NCI-H2081 treated with DMSO at 0.1 percent for 48 hours (cell line): ENCODE measurements at places on chromosomes 5 and 9.

DNA sequence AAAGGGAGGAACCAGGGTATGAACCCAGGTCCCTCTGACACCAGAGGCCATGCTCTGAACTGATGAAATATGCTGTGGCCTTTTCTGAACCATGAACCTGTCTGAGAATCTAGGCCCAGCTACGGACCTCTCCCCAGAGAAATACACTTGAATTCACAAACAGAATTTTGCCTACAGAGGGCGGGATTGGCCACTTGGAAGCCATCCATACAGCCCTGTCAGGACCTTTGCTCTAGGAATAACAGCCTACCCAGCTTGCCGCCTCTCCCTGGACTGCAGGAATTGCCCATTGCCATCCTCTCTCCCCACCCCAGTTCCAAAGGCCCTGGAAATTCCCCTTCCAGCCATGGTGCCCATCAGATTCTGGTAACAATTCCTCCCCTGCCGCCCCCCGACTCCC lies 26.6 kb downstream of the MORN5 start:
- no peak for DNase-seq

GRCh38 chr9:96078897-96079490 lies 203.5 kb downstream of the ERCC6L2 start:
- no peak for DNase-seq

GRCh38 chr9:72540348-72540873 lies 19.0 kb downstream of the TMC1 start:
- DNase-seq: no peak

DNA sequence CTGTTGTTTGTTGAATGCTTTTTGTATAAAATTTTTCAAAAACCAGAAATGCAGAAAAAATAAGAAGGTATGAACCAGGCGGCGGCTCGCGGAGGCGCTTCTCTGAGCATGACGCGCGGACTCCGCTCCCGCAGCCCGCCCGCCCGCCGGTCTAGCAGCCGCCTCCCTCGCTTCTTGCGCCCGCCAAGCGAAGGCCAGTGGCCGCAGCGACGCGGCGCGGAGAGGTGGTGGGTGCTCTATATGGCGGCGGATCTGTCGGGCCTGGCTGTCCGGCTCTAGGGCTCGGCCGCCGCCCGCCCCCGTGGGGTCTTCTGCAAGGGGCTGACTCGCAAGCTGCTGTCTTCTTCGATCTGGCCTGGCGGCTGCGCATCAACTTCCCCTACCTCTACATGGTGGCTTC lies 93.8 kb downstream of the ANKRD18A start:
- no peak for DNase-seq

DNA sequence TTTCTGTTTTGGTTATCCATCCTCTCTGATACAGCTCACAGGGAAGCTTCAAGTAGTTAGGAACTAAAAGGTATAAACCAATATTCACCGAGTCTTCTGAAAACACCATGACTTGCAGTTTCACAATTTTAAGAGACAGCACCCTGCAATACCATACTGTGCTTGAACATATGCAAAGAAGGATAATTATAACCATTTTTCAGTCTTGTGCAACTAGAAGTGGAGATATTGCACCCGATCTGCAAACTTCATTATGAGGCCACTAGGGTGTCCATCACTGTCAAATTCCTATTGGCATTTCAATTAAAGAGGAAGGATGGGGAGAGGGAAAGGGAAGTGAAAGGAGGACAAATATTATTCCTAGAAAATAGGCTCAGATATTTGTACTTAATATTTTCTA lies 32.4 kb upstream of the CEP120 start:
- DNase-seq: no peak

DNA sequence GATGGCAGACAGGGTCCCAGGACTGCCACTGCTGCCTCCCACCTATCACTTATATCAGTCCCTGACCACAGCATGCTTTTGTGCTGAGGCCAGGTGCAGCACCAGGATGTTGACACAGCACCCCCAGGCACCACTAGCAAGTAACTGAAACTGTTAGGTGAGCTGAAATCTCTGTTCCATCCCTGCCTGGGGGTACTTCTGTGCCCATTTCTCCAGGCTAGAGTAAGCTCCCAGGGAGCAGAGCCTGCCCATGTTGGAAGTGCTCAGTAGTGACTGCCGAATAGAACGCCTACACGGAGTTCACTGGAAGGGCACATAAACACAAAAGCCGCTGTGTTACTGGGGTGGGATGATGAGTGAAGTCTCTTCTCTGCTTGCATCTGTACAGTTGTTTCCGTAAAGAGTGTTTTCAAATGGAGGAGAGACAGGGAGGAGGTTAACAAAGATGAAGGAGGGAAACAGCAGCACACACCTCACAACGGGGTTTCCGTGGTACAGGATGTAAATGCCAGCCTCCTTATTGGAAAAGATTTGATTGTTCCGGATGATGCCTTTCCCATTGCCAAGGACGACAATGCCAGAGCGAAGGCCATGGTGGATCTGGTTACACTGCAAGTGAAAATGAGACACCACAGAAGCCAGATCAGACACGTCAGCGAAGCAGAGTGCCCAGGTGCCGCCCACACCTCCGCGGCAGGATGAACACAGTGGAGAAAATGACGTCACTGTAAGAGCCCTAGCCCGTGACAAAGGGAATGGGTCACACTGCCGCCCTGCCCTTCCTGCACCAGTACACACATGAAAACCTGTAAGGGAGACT lies 43.1 kb downstream of the POLR1E start:
- DNase-seq: no peak
